ENCODE measurements at places on chromosomes 6 and 20. TPM values are rescaled to one million over a fixed set of nuclear protein-coding genes. Genes with fewer than 3 reads are reported as not detected.

KIF13A gene
- 7.1 TPM for polyA plus RNA-seq

LY6G5C gene
- 7.6 TPM for polyA plus RNA-seq

CTAGE9 gene
- not detected for polyA plus RNA-seq

OR2J2 gene
- not detected for polyA plus RNA-seq

DOP1A gene
- polyA plus RNA-seq, result 7.1 TPM

DUSP15 gene
- polyA plus RNA-seq, result 7.0 TPM

MYBL2 gene
- 148 TPM for polyA plus RNA-seq

OSBPL2 gene
- 54.9 TPM for polyA plus RNA-seq

OR2B6 gene
- polyA plus RNA-seq, result 0.37 TPM

KHDC1L gene
- 0.83 TPM for polyA plus RNA-seq

IFT52 gene
- 64.2 TPM for polyA plus RNA-seq

GTSF1L gene
- polyA plus RNA-seq, result not detected
